ENCODE measurements at places on chromosomes 12 and 14.

DNA sequence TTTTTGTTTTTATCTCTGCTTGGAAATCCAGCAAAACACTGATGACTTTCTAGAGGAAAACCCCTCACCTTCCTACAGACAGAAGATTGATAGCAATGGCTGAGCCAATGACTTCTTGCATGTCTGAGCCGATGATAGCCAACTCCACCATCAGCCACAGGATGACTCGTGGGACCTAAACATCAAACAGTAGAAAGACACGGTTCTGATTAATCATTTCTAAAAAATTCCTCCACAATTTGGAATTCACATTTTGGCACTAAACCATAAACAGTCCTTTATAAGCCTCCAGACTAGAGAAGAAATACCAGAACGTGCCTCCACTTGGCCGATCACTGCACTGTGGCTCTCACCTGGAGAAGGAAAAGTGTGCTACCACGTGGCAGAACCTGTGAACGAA lies 25.9 kb downstream of the SLC11A2 start:
- no peak for DNase-seq

DNA sequence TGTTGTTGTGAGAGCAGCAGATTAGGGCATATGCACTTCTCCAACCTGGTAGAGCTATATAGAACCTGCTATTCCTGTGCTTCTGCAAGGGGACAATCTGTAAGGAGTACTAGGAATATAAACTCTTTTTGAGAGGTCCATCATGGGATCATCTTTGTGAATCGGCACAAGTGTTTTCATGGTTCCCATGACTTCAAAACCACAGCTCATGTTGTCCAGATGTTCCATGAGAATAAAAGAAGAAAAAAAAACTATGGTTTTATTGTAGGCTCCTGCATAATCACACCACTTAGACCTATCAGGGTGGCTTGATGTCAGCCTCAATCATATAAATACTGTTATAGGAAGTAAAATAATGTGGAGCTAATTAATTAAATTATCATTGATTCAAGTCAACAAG lies 311.4 kb upstream of the ATP2B1 start:
- no peak for DNase-seq

- DNase-seq = no peak
Measured at GRCh38 chr12:113142173-113142885, 6.8 kb upstream of the RASAL1 start.

DNA sequence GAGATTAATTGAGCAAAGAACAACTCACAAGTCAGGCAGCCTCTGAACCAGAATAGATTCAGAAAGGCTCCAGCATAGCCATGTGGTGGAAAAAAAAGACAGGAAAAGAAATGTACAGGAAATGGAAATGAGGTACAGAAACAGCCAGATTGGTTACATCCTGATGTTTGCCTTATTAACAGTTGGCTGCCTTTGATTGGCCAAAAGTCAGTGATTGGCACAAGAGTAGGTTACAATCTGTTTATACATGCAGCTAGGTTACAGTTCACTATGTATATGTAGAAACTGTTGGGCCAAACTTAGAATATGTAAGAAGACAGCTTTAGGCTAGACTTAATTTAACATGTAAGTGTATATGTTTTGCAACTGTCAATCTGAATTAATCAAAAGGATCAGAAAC lies 118.9 kb downstream of the UNC79 start:
- no peak for DNase-seq

DNA sequence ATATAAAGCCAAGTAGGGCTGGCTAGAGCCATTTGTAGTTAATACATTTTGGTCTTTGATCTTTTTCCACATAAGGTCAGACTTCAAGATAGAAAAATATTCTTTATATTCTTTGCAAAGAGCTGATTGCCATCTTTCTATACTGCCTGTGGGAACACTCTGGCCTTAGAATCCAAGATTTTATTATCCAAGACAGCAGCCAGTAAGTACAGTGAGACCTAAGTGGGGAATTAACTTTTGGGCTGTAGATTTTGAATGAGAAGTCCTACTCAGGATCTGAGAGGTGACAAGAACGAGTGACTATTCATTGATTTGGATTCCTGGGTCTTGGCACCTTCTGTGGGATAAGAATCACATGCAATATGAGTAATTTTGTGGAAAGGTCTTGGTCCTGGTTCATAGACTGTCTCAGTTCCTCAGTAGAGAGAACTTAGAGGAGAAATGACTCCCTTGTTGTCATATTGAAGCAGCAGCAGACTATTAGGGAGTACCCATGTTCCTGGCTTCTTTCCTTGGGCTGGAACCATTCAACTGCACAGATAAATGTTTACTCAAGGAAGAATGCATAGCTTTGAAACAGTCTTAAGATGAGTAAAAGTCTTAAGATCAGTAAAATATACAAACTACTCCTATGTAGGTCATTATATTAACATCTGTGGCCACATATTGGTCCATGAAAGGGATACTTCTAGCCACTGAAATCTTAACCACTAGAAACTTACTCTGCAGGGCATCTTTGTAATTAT lies 353.8 kb downstream of the RAD51B start:
- no peak for DNase-seq

GRCh38 chr12:8449355-8449859 lies 6.4 kb upstream of the CLEC6A start:
- no peak for DNase-seq

DNA sequence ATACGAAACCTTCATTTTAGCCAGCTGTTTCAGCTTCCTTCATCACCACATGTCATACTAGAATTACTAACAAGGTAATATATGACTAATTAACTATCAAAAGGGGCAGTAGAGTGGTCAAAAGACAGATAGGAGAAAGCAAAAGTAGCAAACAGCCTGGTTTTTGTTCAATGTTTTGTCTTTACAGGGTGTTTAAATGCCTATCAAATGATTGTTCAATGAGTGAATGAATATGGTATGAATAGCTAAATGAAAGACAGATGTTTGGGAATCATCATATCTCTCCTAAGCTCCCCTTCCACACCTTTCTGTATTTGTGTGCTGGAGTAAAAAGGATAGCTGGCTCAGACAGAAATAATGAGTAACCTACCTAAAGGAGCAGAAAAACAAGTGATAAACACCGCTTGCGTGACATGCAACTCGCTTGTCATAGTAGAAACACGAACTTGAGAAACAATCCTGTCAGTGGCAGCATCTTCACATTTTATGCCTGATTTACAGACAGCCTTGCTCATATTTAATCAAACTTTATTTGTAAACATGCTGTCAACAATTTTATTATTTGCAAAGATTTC lies 34.2 kb downstream of the ABCC9 start:
- no peak for DNase-seq

GRCh38 chr14:96940009-96940408 lies 142.8 kb downstream of the VRK1 start:
- no peak for DNase-seq

DNA sequence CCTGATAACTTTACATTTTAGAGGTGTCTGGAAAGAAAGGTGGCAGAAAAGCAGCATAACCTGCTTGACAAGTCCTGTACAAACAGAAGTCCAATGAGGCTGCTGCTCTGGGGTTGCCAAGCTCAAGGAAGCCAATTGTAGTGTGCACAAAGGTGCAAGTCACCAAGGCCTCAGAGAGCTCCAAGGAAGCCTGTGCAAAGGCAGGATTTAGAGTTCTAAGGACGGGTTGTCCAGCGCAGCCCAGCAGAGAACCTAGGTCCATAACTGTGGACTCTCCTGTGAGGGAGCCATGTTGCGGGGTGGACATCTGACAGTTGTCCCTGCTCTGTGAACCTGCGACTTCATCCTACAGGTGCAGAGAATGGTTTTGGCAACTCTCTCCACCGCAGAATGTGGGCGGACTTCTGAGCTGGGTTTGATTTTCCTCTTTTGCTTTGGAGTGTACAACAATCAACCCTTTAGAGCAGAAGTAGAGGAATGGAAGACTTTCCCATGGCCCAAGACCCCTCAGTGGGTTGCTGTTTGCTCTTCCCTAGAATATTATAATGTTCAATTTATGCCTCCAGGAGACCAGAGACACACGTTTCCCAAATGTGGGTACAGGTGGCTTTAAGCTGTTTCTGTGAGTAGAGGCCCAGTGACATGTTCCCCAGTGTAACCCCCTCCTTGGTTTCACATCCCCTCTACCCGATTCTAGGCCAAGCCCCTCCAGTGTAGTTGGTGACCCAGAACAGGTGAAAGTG lies 81.0 kb downstream of the ETV6 start:
- DNase-seq = no peak

- DNase-seq = no peak
Measured at GRCh38 chr14:92040431-92041051, 682 bp upstream of the TRIP11 start.

- no peak for DNase-seq
Measured at GRCh38 chr12:62700091-62700880, 233.7 kb downstream of the MON2 start.

GRCh38 chr12:112937741-112938719 lies at the start of gene OAS3:
Gene OAS3, plus strand, starts transcription at chr12:112938474. Its CDS starts 57 bp downstream, at chr12:112938531.
- no peak for DNase-seq

All from NCI-H446 treated with DMSO at 0.1 percent for 48 hours (cell line).